ENCODE measurements at places on chromosomes 6 and 20.

DNA sequence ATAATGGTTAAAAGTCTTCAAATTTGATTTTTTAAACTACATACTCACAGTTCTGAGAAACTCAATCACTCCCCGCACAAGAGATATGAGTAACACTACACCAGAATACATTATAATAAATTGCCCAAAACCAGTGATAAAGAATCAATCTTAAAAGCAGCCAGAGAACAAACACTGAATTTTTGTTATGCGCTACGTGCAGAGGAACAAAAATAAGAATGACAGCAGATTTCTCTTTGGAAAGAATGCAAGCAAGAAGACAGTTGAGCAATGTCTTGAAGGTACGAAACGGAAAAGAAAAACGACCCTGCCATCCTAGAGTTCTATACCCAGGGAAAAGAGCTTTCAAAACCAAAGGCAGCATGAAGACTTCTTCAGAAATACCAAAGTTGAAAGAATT is 216.7 kb downstream of the TTLL2 start:
- DNase-seq, result no peak

DNA sequence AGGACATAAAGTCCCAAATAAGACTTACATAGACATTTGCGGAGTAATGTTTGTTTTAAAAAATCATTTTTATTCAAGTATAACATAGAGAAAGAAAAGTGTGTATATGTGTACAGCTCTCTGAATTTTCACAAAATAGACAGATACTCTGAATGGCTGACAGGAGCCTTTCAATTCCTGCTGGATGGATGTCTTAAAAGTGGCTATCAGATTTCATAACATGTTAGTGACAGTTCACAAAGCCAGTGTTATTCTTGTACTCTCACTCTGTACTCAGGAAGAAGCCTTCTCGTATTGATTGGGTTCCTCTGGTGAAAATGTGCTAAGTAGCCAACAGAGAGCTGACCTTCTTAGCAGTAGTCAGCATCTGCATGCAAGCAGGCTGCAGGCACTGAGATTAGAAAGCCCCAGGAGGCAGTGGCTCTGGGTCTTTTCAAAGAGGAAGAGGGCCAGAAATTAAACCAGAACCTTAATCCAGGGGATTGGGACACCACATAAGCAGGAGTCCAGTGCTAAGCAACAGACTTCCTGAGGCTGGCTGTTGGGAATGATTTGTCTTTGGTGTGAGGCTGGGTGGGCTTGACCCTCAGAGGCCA is 19.7 kb downstream of the SLC17A4 start:
- no peak for DNase-seq

DNA sequence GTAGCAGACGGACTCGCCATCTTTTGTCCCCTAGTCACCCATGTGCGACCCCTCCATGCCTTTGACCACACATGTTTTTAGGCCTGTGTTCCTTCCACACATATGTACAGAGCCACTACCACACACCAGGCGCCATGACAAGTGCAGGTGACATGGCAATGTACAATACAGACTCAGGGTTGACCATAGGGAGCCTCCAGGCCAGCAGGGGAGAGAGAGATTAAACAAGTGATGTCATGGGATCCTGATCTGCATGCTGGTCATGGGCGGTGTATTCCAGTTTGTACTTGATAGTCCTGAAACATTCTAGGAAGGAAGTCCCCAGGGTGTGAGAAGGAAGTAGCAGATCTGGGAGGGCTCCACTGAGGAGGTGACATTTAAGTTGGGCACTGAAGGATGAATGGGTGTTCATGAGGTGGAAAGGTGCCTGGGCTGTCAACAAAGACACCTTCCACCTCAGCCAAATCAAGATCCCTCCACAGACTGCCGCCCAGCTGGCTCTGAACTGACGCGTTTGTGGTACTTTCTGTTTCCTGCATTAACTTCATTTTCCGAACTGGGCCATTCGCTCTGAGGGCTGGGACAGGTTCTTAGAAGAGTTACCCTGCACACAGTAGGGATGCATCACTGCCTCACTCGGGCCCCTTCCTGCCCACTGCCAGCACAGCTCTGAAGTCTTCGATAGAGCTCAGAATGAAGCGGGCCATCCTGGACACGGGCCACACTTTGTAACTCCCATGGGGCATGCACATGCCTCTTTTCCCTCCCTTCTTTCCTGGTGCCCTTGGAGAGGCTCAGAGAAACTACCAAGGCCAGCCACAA is 94.0 kb downstream of the NOL4L start:
- no peak for DNase-seq

- peak; percentile 40 for DNase-seq
Measured at GRCh38 chr6:150599199-150600009, at the start of gene PLEKHG1. PLEKHG1 (plus strand) TSS chr6:150599885; CDS start chr6:150733682, 133,797 bp downstream.

- no peak for DNase-seq
Measured at GRCh38 chr6:87675004-87675681, 26.9 kb downstream of the AKIRIN2 start.

DNA sequence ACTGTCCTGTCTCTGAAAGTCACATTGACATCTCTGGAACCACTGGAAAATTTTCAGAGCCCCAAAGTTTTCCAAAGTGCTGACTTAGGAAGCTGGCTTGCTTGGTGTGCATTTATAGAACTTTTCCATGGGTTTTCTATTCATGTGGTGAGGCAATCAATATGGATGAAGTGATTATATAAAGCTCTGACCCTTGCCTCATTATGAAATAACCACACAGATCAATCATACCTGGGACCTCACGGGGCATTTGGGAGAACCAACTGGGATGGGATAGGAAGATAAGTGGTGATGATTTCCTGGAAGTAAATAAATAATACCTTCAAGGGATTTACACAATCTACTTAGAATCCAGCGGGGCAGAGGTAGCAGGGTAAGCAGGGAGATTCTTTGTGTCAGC is 22.9 kb upstream of the SIM1 start:
- no peak for DNase-seq

DNA sequence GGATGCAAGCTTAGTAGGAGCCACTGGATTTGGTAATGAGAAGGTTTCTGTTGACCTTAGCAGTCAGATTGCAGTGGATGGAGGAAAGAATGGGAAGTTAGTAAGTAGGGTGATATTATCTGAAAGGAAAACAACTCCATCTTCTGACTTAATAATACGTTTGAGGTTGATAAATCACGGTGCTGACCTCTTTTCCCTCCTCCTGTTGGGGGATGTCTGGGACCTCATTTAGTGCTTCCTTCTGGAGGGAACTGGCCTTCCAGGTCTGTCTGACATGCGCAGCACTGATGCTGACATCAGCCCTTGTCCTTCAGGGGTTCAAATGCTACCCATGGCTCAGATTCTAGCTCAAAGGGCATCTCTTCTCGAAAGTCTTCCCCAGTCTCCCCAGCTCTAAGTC is 48.2 kb upstream of the AKAP12 start:
- DNase-seq, result no peak

GRCh38 chr6:86016567-86016966 is 373.9 kb upstream of the SYNCRIP start:
- no peak for DNase-seq

GRCh38 chr6:169804427-169804826 is 53.0 kb downstream of the ERMARD start:
- no peak for DNase-seq

- DNase-seq, result no peak
Measured at GRCh38 chr20:22698259-22698842, 114.0 kb upstream of the FOXA2 start.

Measured in stimulated activated CD8-positive, alpha-beta memory T cell treated with anti-CD3 and anti-CD28 coated beads, Interleukin-2, amount 100 ng/mL, for 48 hours (primary cell).